GM12891 (cell line): ENCODE measurements at places on chromosomes 7 and 10.

- DNase-seq, result no peak
These were observed 1019.4 kb downstream of the TYW1 start for GRCh38 chr7:68015978-68016532.

GRCh38 chr10:90769946-90770841, 87.6 kb downstream of the HTR7 start:
- no peak for DNase-seq

DNA sequence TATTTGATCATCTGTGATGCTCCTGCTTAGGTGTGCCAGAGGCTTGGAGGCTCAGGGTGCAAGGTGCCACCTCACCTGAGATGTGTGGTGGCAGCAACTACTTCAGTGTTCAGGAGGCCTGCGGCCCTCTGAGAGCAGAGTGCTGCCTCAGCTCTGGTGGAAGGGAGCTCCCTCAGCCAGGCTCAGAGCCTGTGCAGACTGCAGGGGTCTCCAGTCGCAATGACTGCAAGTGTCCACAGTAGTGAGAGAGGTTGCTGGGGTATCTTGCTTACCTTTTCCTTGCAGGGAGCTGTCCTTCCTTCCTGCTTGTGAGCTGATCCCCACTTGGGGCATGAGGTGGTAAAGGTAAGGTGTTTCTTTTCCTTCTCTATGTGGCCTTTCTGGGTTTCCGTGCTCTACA, 131.0 kb upstream of the GAD2 start:
- DNase-seq, result no peak

- no peak for DNase-seq
These were observed 142.8 kb upstream of the SEMA3E start for GRCh38 chr7:83791737-83792136.

GRCh38 chr7:44225566-44226395, 25.0 kb downstream of the YKT6 start:
- DNase-seq, result no peak
